ENCODE measurements at places on chromosomes 3 and 15.

DNA sequence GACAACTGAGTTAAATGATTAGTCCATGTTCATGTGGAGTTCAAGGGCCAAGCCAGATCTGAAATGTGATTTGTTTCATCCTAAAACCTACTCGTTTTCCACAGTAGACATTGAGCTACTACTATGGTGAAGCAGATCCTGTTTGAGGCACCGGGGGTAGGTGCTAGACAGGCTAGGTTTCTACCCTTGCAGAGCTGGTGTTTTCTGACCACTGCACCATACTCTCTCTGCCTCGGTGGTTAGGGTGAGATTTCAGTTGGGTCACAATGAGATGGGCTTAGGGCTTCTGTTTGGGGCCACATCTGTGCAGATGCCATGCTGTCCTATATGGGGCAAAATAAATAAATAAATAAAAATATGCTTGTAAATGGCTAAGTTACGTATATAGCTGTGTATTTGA, 99.3 kb downstream of the OXNAD1 start:
- peaks cover 2% of the 10 kb centered on the region for H3K4me1 ChIP-seq
- no peak overlapping the region for H3K27ac ChIP-seq

DNA sequence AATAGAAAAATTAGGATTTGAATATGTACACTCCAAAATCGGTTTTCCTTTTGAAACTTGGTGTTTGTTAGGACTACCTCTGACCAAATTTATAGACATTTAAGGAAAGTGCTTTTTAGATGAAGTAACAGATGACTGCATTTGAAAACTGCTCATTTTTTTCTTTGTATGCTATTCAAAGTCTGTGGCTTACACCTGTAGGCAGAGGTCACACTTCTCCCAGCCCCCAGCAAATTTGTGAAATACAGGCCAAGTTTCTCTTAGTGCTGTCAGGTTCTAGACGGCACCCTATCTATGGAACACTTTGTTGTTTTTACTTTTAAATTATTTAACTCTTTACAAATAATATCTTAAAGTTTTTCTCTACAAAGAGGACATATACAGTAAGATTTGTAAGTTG, 100.8 kb upstream of the C15orf61 start:
- no peak overlapping the region for H3K27ac ChIP-seq
- no peaks in the 10 kb centered on the region for H3K27me3 ChIP-seq
- DNase-seq, result no peak
- H3K36me3 ChIP-seq, result no peaks in the 10 kb centered on the region
- no peak overlapping the region for H3K4me3 ChIP-seq
- no peaks in the 10 kb centered on the region for H3K4me1 ChIP-seq

- H3K27ac ChIP-seq, result no peak overlapping the region
- peaks cover 2% of the 10 kb centered on the region for H3K27me3 ChIP-seq
- H3K36me3 ChIP-seq, result no peaks in the 10 kb centered on the region
- no peak for DNase-seq
These were observed 12.1 kb downstream of the CHRNA7 start for GRCh38 chr15:32042269-32042972.

GRCh38 chr3:186953011-186953487, 22.7 kb downstream of the ST6GAL1 start:
- H3K27ac ChIP-seq, result peak overlapping the region; percentile 34
- peak overlapping the region; percentile 28 for H3K4me3 ChIP-seq
- H3K36me3 ChIP-seq, result peaks cover 44% of the 10 kb centered on the region
- no peaks in the 10 kb centered on the region for H3K27me3 ChIP-seq
- peaks cover 10% of the 10 kb centered on the region for H3K4me1 ChIP-seq
- DNase-seq, result no peak

DNA sequence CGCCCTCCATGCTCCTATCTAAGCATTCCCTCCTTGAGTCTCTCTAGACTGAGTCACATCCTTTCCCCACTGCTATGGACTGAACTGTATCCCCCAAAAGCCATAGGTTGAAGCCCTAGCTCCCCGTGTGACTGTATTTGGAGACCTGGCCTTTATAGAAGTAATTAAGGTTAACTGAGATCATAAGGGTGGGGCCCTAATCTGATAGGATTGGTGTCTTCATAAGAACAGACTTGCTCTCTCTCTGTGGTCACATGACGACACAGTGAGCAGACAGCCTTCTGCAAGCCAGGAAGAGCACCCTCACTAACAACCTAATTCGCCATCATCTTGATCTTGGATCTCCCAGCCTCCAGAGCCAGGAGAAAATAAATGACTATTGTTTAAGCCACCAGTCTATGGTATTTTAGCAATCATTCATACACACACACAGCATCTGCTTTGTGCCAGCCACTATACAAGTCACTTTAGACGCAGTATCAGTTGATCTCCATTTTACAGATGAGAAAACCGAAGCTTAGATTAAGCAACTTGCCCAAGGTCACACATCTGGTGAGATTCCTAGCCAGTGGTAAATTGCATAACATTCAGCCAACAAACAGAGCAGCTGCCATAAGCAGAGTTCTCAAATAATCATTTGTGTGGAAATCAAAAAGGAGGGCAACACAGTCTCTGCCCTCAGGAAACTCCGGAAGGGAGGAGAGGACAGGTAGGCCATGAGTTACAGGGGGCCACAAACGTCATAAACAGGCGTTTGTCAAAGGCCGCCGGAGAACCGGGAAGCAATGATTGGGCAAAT, 66.3 kb upstream of the HES1 start:
- no peaks in the 10 kb centered on the region for H3K36me3 ChIP-seq
- H3K27me3 ChIP-seq, result peaks cover 19% of the 10 kb centered on the region
- no peak for DNase-seq
- H3K27ac ChIP-seq, result no peak overlapping the region

GRCh38 chr15:31241888-31242522, 84.6 kb upstream of the KLF13 start:
- no peak overlapping the region for H3K27ac ChIP-seq
- no peak for DNase-seq
- no peaks in the 10 kb centered on the region for H3K4me1 ChIP-seq
- peaks cover 2% of the 10 kb centered on the region for H3K27me3 ChIP-seq
- H3K4me3 ChIP-seq, result no peak overlapping the region

GRCh38 chr3:153462545-153462944, 300.5 kb downstream of the RAP2B start:
- no peak for DNase-seq
- H3K27me3 ChIP-seq, result no peaks in the 10 kb centered on the region
- H3K27ac ChIP-seq, result no peak overlapping the region
- no peaks in the 10 kb centered on the region for H3K4me1 ChIP-seq

All from endothelial cell (in vitro differentiated cells).